DMS153 (cell line): ENCODE measurements at places on chromosomes 3 and 15.
A peak's percentile ranks its signal among the peaks of the same experiment; 100 is the strongest.

DNA sequence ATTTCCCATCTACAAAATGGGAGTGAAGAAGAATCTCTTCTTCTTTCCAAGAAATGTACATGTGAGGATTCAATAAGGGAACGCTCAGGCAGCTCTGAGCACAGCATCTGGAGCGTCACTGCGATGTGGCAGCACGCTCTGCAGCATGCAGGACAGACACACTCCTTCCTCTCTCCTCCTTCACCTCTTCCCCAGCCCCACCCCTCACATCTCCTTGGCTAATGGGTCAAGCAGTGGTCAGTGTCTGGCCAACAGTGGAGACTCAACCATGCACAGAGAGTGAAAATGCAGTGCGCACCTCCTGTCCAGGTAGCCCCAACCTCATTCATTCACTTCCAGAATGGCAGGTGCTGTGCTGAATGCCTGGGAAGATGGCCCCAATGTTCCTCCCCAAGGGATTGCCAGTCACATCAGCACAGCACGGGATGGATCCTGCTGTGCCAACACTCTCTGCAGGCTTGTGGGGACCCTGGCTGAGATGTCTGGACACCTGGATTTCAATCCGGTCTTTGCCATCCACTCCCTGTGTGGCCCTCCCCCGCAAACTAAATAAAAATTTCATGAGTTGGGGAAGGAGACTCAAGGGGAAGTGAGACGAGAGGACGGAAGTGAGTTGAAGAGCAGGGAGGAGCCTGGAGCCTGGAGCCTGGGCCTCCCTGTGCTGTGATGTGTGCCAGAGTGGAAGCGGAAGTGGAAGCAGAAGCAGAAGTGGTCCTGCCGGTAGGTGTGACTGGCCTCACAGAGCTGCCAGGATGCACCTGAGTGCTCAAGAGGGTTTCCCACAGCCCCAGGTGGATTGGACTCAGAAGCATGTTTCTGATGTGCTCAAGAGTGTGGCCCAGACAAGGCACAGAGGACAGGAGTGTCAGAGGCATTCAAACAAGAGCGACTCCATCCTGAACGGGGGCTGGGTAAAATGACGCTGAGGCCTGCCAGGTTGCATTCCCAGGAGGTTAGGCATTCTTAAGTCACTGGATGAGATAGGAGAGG is 163.9 kb downstream of the SMAD6 start:
- no peak for DNase-seq

DNA sequence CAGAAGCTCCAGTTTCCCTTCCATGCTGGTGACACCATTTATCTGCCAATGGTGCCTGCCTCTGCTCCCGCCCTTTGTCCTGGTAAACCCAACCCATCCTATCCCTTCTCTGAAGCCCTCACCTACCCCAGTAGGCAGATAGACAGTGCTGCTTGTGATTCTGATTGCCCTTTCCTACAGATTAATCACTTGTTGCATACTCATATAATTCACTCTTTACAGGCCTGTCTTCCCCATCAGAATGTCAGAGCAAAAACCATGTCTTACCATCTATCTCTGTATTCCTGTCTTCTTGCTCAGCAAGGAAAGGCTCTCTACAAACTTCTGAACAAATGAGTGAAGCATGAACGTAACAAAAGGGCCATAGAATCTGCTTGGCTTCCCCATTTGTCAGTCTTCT is 47.9 kb downstream of the MRPS25 start:
- no peak for DNase-seq

GRCh38 chr3:134822090-134822489 is 27.0 kb downstream of the EPHB1 start:
- DNase-seq = no peak

GRCh38 chr15:89937365-89938350 is 24.9 kb upstream of the ARPIN start:
- DNase-seq = no peak

- DNase-seq = peak; percentile 68
These were observed 403.9 kb upstream of the TBL1XR1 start for GRCh38 chr3:177601152-177601551.

DNA sequence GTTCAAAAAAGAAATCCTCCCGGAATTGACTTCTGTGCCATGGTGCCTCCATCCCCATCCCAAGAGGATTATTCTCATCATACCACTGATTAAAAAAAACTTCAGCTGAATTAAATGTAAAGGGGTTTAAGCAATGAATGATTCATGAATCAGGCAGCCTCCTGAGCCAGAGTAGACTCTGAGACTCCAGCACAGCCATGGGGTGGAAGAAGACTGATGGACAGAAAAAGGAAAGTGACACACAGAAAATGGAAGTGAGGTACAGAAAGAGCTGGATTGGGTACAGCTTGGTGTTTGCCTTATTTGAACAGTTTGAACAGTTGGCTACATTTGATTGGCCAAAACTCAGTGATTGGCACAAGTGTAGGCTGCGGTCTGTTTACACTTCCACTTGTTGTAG is 224.8 kb upstream of the ATP10A start:
- DNase-seq = no peak

- DNase-seq = no peak
These were observed 41.0 kb downstream of the ABHD2 start for GRCh38 chr15:89129123-89129815.

DNA sequence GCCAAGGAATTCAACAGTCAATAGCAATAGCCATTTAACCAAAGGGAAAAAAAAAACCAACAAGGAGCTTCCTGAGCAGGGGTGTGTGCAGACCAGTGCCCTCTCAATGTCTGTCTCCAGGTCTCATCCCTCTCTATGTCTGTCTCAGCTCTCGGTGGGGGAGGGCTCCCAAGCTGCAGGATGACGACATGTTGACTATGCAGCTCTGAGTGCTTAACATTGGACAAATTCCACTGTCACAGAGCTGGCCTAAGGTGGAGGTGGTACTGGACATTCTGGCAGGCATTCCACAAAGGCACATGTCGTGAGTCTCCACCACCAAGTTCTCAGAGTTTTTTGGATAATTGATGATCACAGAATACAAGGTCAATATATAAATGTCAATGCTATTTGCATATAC is 2.0 kb upstream of the CAPN7 start:
- DNase-seq = no peak

- DNase-seq = no peak
These were observed 481.7 kb downstream of the ZPLD1 start for GRCh38 chr3:102916532-102916931.

DNA sequence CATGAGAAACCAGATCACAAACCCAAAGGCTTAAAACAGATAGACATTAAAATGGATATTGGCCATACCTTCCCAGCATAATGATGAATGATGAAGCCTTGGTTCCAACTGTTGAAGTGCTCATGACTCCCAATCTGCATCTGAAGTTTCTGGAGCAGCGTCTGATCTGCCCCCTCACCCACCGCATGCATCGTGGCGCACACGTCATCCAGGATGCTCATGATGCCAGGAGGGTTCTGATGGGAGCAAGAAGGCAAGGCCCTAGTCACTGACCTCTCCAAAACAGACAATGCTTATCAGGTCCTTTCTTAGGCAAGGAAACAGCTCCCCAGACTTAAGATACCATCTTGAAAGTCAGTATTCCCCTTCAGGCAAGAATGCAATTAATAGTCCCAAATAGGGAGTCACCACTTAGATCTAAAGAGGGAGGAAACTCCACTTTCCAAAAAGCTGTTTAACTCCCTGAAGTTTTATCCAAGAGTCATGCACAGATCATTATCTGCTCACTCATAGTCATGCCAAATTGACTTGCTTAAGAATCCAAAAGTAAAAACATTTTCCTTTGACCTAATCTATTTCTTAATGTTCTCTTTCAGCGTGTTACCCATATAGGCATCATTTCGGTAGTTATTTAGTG is 2.1 kb downstream of the LDHAL6B start:
- no peak for DNase-seq

- DNase-seq = no peak
These were observed 44.9 kb upstream of the DGKG start for GRCh38 chr3:186406669-186407635.

DNA sequence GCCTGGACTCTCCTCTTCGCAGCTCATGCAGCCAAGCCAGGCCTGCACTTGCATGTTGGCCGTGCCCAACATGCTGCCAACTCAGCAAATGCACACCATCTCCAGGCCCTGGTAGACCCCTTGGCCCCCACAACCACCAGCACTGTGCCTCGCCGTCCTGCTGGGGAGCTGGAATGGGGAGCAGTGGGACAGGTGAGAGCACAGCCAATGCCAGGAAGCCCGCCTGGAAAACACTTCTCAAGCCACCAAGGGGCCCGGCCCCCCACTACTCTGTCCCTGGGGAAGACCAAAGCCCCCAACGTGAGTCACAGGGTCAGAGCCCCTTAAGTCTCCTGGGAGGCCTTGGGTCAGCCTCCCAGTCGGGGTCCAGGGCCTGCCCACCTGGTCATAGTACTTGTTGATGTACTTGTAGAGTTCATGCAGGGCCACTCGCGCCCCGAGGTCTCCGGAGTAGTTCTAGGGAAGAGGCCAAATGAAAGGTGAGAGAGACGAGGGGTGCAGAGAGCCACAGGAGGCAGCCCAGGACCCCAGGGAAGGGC is 24.5 kb downstream of the PLXNB1 start:
- no peak for DNase-seq

- DNase-seq = no peak
These were observed 114.4 kb upstream of the WNT5A start for GRCh38 chr3:55601366-55602080.

- no peak for DNase-seq
These were observed 27.2 kb downstream of the SNX1 start for GRCh38 chr15:64122936-64123351.

- DNase-seq = no peak
These were observed 40.8 kb upstream of the ATP2B2 start for GRCh38 chr3:10546181-10546624.

DNA sequence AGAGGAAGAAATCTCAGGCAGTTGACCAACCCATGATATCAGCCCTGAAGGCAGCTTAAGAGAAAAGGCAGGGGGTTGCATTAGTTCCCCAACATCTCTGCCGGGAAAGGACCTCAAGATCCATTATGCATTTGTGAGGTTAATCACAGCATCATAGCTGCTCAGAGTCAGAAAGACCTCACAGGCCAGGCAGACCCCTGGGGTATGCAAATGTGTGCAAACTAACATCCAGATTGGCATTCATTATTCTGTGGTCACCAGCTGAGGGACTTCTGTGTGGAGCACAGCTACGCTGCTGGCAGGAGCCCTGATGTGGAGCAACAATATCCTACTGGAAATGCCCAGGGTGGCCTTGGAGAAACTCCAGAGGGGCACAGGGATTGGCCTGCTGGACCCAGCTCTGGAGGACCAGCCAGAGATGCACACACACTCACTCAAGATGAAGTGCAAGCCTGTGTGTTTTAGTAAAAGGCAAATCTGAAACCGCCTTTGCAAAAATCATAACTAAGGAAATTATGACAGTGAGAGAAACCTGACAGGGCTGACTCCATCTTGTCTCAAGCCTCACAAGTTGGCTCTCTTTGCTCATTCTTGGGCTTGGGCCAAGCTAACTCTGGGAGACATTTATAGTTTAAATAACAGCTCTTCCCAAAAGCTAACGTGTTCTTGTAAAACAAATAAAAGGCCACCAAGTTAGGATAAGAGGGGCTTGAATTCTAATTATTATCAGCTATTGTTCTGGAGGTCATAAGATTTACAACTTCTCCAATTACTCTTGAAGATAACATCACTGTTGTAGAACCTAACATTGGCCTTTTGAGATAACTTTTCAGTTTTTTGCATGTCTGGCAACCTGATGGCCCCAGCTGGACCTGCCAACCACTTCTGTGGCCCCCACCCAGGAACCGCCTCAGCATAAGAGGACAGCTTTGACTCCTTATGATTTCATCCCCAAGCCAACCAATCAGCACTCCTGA is 257.1 kb downstream of the UACA start:
- no peak for DNase-seq

DNA sequence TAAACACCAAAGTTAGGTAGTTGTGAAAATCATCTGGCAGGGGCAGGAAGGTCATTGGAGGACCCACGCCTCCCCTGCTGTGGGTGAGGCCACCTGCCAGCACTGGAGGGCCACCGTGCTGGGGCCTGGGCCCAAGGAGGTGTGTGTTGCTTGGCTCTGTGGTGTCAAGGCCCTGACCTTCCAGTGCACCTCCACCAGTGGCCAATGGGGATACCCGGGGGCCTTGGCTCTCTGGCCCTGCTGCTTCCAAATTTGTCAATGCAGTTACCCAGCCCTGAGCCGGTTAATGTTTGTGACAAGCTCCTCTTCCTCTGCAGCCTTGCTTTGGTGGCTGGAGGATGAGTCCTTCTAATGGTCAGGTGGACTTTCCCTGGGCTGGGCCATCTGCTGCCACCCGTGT is 150.2 kb downstream of the KLF13 start:
- DNase-seq = no peak

DNA sequence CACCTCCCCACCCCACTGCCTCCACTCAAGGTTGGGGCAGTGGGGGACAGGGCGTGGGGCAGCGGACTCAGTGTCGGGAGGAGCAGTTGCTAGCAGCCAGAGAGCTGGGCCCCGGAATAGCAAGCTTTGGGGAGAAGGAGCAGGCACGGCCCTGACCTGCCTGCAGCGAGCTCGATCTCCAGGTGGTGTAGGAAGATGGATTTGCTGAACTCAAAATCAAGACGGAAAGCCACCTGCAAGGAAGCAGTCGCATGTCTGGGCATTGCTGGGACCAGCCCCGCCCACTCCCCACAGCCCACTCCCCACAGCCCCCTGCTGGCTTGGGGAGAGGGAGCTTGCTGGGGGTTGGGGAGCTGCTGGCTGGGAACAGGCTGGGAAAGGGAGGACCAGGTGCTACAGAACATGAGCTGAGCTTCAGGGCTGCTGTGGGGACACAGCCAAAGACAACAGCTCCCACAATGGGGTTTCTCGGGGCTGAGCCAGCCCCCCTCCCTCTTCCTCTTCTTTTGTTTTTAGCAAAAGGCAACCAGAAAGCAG is 38.0 kb downstream of the FEM1B start:
- no peak for DNase-seq

GRCh38 chr3:127679534-127680145 is 6.9 kb downstream of the ABTB1 start:
- DNase-seq = no peak

GRCh38 chr3:52515192-52515591 is 18.5 kb downstream of the NT5DC2 start:
- no peak for DNase-seq

- no peak for DNase-seq
These were observed 9.3 kb downstream of the SUSD5 start for GRCh38 chr3:33209357-33209756.

- DNase-seq = no peak
These were observed 585.3 kb downstream of the GOLGA6L6 start for GRCh38 chr15:19956124-19956796.

GRCh38 chr3:143972155-143972504 is 507 bp downstream of the DIPK2A start:
- DNase-seq = no peak

GRCh38 chr3:172694573-172695246 is 16.2 kb downstream of the NCEH1 start:
- DNase-seq = no peak

GRCh38 chr3:140794507-140794906 is 116.6 kb downstream of the TRIM42 start:
- DNase-seq = no peak

- DNase-seq = no peak
These were observed 274.2 kb downstream of the FOXP1 start for GRCh38 chr3:71309342-71309741.

DNA sequence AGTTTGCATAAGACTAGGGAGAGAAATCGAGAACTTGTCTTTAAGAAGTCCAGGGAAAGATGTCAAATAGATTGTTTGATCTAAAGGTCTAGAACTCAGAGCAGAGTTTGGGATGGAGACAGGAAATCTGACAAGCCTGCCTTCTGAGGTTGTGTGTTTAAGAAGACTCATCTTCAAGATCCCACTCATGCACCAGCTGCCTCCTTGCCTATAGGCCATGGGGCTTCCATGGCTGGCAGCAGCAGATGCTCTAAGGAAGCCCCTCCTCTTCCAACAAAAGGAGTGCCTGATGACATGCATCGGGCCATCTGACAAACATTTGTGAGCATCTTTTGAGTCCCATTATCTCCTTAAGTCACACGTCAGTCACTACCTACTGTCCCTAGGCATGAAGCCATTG is 47.4 kb downstream of the WNT5A start:
- DNase-seq = no peak
